ENCODE measurements at places on chromosomes 13 and 19.

- DNase-seq = peak; percentile 17
Observed at GRCh38 chr19:51166846-51167490, 24.9 kb downstream of the SIGLEC7 start.

- no peak for DNase-seq
Observed at GRCh38 chr13:63156816-63157215, 1741.2 kb upstream of the PCDH20 start.

GRCh38 chr13:88434953-88435352 lies 763.8 kb downstream of the SLITRK5 start:
- DNase-seq = no peak

- no peak for DNase-seq
Observed at GRCh38 chr19:5580161-5580571, 12.4 kb upstream of the TINCR start.

DNA sequence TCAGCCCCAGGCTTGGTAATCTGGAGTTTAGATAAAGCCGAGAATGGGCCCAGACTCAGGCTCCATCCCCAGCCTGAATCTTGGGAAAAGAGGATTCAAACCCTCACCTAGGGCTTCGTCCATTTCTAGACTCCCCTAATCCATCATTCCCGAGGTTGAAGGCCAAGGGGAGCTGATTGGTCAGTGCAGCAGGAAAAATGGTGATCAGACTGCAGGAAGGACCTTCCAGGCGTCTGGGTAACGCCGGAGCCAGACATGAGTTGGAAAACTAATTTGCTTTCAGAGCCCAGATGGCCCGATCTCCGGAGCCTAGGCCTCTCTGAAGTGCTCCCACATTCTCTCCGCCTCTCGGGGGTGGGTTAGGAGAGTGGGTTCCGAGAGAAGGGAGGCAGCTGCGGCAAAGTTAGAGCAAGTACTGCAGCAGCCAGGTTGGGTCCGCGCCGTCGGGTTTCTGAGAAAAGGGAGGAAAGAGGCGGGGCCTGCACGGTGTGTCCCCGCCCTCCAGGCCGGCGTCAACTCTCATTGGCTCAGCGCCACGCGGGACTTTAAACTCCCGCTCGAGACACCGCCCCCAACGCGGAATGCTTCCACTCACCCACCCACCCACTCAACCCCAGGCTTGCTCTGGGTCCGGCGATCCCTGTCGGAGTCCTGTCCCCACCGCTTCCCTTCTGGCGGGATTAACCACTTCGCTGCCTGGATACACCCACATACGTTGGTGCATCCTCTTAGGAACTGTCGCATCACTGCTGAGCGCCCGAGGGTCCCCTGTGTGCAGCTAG lies 788 bp upstream of the RTBDN start:
- no peak for DNase-seq

- DNase-seq = no peak
Observed at GRCh38 chr13:80604098-80604497, 263.2 kb upstream of the SPRY2 start.

DNA sequence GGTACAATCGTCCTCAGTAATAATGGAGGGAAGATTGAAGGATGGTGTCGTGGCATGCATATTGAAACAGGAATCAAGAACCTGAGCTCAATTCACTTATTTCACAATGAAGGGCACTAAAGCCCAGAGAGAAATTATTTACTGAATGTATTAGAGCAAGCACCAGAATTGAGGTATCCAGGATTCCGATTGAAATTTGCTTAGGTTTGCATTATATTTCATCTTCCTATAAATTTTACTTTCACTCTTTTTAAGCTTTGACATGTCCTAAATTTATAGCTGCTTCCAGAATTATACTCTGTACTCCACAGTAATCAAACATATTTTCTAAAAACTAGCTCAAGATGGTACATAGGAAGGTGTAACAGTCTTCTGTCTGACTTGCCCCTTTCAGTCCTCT lies 454.9 kb upstream of the HTR2A start:
- no peak for DNase-seq

DNA sequence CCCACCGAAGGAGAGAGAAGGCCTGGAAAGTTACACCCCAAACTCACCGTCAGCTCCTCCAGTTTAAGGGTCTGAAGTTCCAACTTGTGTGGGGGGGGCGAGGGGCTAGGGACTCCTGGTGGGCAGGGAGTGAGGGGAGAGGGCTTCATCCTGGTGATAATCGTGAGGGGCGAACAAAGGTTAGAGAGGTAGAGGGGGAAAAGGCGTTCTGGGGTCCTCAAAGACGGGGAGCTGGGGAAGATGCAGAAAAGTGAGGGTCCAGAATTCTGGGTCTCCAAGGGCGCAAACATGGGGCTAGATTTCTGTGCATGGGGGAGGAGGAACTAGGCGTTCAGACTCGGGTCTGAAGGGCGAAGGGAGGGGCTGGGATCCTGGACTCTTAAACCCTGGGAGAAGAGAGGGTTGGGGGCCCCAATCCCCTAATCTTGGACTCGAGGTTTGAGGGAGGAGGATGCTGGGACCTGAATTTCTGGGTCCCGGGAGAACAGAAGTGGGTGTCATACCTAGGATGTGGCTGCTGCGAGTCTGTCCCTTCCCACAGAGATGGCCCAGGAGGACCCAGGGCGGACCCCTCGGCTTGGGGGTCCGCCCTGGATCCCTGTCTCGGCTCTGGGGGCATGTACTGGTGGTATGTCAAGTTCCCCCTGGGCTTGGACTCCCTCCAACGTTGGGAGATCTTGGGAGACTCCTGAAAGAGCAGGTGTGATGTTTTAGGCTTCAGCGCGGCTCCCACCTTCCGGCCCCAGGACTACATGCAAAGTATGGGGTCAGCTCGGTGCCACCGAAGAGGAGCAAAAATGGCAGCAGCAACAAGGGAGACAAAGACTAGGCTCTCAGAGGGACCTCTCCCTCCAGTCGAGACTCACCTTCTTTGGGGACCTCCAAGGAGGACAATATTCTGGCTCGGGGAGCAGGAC lies 4.5 kb downstream of the MAMSTR start:
- DNase-seq = no peak

- peak; percentile 34 for DNase-seq
Observed at GRCh38 chr19:19185853-19186740, 5.9 kb downstream of the BORCS8 start.

DNA sequence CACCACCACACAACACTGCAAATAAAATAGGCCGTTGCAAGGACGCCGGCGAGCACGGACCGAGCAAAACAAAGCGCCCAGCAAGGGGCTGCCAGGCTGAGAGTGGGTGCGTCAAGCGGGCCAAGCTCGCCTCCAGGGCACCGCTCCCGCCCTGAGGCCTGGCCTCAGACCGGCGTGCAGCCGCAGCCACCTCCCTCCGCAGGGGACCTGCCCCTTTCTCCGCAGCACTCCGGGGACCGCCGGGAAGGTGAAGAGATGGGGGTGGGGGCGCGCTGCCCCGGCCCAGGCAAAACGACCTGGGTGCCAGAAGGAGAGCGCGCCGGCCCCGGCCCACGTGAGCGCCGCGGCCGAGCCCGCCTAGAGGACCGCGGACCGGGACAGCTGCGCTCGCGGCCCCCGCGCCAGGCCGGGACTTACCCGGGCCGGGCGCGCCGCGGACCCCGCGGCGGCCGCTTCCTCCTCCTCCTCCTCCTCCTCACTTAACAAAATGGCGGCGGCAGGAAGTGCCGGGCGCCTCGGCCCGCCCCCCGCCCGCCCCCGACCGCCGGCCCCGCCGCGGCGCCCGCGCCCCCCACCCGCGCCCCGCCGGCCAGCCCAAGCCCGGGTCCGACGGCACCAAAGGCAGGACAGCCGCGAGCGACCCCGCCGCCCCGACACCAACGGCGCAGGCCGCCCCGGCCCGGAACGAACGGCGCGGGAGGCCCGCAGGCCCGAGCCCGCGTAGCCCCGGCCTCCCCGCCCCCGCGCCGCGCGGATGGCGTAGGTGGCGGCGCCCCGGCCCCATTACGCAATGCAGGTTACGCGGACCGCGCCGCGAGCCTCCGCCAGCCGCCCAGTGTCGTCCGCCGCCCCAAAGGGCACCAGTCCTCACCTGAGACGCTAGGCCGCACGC lies 674 bp downstream of the BRD4 start:
- peak; percentile 23 for DNase-seq

- no peak for DNase-seq
Observed at GRCh38 chr19:57363688-57364181, 384 bp downstream of the TRAPPC2B start.

DNA sequence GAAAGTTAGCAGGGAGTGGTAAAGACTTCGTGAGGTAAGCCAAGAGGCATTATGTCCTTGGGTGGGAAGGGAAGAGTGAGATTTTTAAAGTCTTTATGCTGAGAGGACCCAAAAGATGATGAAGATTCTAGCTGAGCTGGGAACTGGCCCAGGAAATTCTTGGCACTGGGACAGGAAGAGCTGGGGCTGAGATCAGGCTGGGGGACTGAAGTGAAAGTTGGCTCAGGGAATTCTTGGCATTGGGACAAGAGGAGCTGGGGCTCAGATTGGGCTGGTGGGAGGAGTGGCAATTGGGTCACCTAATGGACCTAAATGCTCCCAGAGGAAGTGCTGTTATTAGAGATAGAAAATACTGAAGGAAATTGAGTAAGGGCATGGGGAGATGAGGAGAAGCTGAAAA lies 8.8 kb downstream of the SCEL start:
- no peak for DNase-seq

- no peak for DNase-seq
Observed at GRCh38 chr13:78239714-78240113, 321.1 kb upstream of the EDNRB start.

DNA sequence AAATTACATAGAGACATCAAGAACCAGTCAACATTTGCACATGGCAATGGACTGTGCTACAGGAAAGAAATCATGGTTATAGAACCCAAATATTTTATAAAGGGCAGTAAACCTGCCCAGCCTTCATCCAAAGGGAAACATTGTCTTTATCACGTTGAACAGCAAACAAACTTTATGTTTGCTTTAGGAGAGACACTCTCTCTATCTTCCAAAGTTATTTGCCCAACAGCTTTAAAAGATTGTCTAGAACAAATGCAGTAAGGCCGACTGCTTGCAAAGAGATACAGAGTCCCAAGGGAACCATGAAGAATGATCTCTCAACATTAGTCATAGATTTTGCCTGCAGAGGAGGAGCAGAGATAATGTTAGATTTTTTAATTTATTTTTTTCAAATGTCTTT lies 1323.5 kb upstream of the SLC10A2 start:
- no peak for DNase-seq

GRCh38 chr19:41327576-41328156 lies 17.7 kb downstream of the CCDC97 start:
- peak; percentile 73 for DNase-seq

- DNase-seq = no peak
Observed at GRCh38 chr19:16585094-16585801, 13.0 kb upstream of the SLC35E1 start.

DNA sequence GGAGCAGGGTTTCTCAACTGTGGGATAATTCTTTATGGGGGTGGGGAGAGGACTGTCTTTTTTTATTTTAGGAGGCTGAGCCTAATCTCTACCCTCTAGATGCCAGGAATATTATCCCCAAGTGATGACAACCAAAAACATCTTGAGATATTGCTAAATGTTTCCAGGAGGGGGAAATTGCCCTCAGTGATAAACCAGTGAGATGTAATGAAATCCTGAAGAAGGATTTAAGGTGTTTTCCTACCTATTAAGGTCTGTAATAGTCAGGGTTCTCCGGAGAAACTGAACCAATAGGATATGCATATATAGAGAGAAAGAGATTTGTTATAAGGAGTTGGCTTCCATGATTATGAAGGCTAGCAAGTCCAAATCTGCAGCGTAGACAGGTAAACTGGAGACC lies 208.3 kb upstream of the MIR17HG start:
- no peak for DNase-seq

GRCh38 chr19:28519952-28520861 lies 692.7 kb downstream of the UQCRFS1 start:
- no peak for DNase-seq

DNA sequence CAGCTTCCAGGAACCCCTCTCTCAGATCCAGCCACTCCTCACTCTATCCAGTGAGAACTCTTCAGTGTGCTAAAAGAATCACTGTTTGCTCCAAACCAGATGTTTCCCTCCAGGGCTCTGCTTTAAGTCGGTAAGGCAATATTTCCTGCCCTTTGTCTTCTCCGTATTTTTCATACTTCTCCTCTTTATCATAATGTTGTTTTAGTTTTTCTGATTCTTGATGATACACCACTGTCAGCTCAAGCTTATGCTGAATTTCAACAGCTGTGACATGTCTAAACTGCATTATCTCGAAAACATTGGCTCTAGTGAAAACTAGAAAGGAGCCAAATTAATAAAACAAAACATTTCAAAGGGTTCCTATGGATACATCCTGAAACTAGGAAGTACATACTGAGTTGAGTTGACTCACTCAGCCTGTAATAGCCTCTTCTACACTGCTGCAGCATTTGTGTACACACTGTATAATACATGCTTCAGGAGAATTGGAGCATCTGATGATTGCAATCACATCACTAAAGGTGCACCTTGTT lies 39.8 kb downstream of the GPR180 start:
- DNase-seq = no peak

DNA sequence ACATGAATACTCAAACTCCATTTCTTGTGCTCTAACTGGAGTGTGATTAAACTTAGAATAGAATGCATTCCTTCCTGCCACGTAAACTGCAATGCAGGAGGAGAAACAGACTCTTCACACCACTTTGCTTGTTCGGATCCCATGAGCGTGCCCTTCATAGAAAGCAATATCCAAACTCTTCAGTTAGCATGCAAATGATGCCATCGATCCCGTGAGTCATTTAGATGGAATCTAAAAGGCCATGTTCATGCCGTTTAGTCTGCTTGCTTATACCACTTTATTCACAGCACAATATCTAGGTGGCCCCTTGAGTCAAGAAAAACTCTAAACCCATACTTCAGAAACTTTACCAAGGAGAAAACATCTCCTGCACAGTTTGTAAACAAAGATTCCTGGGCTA lies 225.8 kb downstream of the OXGR1 start:
- DNase-seq = no peak

GRCh38 chr19:39415111-39416046 lies 2.9 kb downstream of the PLEKHG2 start:
- no peak for DNase-seq

- no peak for DNase-seq
Observed at GRCh38 chr19:49502866-49503581, 6.8 kb downstream of the RPS11 start.

GRCh38 chr13:98279473-98280175 lies 102.6 kb upstream of the RNF113B start:
- DNase-seq = no peak

- DNase-seq = no peak
Observed at GRCh38 chr19:6564393-6564792, 26.6 kb downstream of the CD70 start.

- DNase-seq = no peak
Observed at GRCh38 chr19:6797646-6798045, 25.1 kb downstream of the VAV1 start.

DNA sequence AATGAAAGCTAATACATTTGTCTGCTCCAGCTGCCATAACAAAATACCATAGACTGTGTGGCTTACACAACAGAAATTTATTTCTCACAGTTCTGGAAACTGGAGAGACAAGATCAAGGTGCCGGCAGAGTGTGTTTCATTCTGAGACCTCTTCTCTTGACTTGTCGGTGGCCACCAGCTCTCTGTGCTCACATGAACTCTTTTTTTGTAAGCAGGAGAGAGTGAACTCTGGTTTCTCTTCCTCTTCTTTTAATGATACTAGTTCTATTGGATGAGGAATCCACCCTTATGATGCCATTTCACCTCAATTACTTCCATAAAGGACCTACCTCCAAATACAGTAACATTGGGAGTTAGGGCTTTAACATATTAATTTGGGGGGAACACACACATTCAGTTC lies 11.7 kb downstream of the KCTD12 start:
- no peak for DNase-seq

GRCh38 chr19:35491836-35492360 lies 1.6 kb upstream of the KRTDAP start:
- no peak for DNase-seq

GRCh38 chr13:27347211-27347772 lies 76.7 kb downstream of the RASL11A start:
- DNase-seq = no peak

- no peak for DNase-seq
Observed at GRCh38 chr13:95656386-95657015, 12.0 kb upstream of the DZIP1 start.

Measured in stimulated activated CD8-positive, alpha-beta memory T cell treated with anti-CD3 and anti-CD28 coated beads, Interleukin-7, amount 100 ng/mL, for 1 hour (primary cell).